ENCODE measurements at places on chromosomes 5 and 9.

- DNase-seq, result no peak
Observed at GRCh38 chr9:89928106-89928505, 323.3 kb downstream of the GADD45G start.

DNA sequence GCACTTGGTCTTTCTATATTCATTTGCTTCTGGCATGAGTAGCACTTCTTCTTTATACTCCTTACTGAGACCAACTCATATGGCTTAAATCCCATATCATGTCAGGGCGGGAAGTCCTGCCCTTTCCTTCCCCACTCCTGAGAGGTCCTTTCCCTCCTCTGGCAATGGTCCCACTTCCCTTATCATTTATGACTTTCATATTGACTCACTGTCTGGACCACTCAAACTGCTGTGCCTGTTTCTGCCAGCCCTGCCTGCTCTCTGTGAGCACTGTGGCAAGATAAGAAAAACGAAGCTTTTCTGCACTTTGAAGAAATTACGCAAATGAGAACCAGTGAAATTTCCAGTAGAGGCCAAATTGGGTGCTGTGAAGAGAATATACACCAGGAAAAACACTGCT, 58.1 kb downstream of the ZNF474 start:
- DNase-seq, result no peak

DNA sequence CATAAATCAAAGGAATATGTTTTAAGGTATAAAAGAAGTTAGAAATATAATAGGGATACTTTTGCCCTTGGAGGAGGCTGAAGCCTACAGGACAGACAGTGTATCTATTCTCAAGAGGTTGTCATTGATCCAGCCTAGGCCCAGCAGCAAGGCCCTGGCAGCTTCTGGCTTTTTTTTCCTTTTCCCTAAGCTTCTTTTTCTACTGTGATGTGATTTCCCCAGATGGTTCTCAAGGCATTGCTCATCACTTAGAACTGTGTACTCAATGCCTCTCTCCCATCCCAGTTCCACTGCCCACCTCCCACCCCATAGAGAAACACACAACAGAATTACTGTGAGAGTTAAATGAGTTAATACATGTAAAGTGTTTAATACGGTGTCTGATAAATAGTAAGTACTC, 88.6 kb downstream of the SLC44A1 start:
- no peak for DNase-seq

DNA sequence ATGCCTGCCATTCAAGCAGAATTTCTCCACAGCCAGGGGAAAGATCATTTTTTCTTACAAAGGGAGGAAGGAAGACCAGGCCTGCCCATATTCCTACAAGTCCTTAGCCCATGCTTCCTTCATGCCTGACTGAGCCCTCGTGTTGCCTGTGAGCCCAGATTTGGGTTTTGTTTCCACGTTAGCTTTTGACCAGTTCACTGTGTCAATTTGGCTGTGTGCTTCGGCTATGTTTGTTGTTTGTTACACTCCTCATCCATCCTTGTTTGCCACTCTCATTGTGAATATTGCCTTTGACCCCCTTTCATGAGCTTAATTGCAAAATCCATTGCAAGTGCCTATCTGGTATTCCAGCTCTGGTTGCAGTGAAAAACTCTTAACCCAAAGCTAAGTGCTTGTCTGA, 84.7 kb upstream of the RIOK2 start:
- DNase-seq, result no peak

DNA sequence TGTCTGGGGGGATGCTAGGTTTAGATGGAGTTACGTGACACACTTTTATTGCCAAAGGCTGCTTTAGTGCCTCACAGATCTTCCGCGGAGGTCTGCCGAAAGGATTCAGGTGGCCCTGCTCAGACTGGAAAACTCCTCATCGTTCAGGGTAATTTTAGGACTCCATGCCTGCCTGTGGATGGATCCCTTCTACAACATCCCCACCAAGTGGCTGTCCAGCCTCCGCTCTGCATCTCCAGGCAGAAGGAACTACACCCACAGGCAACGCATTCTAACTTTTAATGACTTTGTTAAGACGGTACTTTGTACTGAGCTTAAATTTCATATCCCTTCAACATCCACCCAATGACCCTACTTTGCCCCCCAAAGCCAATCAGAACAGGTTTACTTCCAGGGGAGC, 29.4 kb downstream of the ATPSCKMT start:
- no peak for DNase-seq

GRCh38 chr9:35956651-35957050, 1.3 kb downstream of the OR2S2 start:
- DNase-seq, result no peak

GRCh38 chr9:129853614-129854013, 18.4 kb downstream of the USP20 start:
- no peak for DNase-seq

- no peak for DNase-seq
Observed at GRCh38 chr9:18720691-18721090, 246.7 kb downstream of the ADAMTSL1 start.

DNA sequence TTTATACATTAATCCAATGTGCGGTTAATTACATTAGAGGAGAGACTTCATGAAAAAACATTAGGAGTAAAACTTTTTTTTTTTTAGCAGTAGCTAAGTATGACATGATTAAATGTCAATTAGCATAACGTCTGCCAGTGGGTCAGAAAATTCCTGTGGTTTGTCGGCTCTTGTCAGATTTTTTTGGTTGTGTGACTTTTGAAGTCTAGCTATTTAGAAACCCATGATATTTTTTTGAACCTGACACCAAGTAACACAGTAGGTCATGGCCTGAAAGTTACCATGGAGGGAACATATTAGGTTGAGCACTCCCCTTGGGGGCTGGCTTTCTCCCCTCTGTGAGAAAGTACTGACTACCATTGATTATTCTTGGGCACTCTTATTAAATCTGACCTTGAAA, 84.8 kb upstream of the ALDH1A1 start:
- DNase-seq, result no peak

GRCh38 chr5:174529925-174530681, 194.3 kb upstream of the MSX2 start:
- DNase-seq, result no peak

DNA sequence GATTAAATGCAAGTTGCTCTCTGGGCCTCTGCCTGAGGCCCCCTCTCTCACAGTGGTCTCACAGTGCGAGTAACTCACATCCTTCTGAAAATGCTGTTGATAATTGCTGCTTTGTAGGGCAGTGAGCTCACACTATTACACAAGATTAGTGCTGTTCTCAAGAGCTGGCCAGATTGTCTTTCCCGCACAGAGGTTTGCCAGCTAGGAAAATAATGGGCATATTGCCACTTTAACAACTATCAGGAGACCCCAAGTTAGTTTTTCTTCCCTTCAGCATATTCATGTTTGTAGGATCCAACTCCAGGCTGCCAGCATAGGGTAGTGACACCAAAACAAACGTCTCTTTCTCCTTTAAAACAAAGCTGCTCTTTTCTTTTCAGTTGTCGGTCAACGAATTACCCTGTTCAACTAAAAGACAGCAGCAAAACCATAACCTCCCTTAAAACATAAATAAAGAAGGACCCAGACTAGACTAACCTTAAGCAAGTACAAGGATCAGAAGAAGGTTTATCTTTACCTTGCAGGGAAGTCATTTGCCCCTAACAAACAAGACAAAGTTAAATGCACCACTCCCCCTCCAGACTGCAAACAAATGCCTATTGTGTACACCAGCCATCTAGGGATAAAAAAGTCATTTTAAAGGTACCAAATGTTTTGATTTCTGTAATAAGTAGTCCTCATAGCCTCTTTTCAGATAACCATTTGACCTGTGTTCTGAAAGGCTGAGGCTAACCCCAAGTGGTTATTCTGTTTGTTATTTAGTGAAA, 91.4 kb downstream of the VCAN start:
- DNase-seq, result no peak

DNA sequence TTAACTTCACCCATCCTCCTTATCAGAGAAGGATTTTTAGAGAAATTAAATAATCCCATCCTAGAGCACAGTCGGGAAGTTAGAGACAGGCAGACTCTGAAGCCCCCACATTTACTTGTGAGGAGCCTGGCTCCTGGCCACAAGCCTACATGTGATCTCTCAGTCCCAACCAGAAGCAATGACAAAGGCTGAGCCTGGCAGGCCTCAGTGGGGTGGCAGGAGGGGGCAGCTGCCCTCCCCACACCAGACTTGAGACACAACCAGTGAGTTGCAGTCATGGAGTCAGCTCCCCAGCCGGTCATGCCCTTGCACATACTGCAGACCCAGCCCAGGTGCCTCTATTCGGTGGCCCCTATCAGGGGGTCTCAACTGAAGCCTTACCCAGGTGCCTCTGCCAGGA, 11.0 kb downstream of the NAIF1 start:
- no peak for DNase-seq

DNA sequence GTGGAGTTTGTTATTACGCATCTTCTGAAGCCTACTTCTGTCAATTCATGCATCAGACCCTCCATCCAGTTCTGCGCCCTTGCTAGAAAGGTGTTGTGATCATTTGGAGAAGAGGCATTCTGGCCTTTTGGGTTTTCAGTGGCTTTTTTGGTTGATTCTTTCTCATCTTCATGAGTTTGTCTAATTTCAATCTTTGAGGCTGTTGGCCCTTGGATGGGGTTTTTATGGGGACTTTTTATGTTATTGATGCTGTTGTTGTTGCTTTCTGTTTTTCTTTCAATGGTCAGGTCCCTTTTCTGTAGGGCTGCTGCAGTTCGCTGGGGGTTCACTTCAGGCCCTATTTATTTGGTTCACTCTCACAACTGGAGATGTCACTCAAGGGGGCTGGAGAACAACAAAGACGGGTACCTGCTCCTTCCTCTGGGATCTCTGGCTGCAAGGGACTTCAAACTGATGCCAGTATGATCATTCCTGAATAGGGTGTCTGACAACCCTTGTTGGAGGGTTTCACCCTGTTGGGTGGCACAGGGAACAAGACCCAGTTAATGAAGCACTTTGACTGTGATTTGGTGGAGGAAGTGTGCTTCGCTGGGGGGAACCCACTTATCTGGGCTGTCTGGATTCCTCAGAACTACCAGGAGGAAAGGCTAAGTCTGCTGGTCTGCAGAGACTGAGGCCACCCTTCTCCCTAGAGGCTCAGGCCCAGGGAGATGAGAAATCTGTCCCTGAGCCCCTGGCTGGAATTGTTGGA, 226.7 kb upstream of the PTGER4 start:
- DNase-seq, result no peak

GRCh38 chr5:17058438-17058837, 122.3 kb upstream of the MYO10 start:
- peak; percentile 19 for DNase-seq

DNA sequence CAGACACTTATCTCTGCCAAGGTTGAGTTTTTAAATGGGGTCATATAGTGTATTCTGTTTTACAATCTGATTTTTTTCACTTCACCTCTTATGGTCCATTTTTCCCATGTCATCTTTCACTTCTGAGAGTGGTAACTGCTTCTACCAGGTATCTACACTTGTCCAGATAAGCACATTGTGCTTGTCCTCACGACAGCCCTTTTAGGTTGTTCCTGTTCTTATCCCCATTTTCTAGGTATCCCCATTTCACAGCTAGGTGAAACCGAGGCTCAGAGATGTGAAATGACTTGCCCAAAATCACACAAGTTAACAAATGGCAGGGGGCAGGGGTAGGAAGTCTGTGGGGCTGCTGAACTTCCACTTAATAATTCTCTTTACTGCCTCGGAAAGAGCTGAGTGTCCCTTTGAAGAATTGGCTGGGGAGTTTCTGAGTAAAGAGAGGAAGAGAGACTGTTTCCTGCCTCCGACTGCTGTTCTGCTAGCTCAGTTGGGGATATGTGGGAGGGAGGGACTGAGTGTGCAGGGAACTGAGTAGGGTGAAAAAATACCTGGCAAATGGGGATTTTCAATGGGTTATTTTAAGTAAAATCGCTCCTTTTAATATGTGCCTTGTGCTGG, 255.4 kb downstream of the GRIA1 start:
- DNase-seq, result no peak

DNA sequence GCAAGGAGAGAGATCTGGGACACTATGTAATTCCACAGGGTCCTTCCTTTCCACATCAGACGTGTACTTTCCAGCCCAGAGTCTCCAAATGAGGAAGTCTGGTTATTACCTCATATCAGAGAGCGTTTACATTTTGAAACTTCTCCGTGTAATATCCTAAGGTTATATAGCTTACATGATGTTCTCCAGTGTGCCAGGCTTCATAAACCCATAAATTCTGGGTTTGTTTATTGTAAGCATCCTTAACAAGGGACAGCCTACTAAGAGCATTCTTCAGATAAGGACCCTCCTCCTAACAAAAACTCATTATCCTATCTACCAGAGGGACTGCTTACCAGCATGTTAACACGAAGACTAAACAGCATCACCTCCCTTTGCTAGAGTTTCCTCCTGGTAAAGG, 17.9 kb downstream of the SRFBP1 start:
- DNase-seq, result peak; percentile 52

DNA sequence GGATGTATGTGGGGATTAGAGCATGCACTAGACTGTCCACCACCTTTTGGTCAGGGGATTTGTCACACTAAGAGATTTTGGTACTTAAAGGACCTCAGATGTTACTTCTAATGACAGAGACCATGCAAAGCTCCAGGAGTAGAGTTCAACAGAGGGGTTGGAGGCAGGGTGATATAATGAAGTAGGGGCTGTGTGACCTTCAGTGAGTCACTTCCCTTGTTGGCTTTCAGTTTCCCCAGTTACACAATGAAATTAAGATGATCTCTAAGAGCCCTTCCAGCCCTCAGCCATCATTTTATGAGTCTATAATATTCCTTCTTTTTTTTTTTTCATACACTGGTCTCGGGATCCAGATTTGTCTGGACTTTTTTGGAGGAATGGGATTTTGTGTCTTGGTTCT, 26.8 kb downstream of the GLRA1 start:
- no peak for DNase-seq

- no peak for DNase-seq
Observed at GRCh38 chr9:68706363-68707201, 1.5 kb downstream of the PIP5K1B start.

DNA sequence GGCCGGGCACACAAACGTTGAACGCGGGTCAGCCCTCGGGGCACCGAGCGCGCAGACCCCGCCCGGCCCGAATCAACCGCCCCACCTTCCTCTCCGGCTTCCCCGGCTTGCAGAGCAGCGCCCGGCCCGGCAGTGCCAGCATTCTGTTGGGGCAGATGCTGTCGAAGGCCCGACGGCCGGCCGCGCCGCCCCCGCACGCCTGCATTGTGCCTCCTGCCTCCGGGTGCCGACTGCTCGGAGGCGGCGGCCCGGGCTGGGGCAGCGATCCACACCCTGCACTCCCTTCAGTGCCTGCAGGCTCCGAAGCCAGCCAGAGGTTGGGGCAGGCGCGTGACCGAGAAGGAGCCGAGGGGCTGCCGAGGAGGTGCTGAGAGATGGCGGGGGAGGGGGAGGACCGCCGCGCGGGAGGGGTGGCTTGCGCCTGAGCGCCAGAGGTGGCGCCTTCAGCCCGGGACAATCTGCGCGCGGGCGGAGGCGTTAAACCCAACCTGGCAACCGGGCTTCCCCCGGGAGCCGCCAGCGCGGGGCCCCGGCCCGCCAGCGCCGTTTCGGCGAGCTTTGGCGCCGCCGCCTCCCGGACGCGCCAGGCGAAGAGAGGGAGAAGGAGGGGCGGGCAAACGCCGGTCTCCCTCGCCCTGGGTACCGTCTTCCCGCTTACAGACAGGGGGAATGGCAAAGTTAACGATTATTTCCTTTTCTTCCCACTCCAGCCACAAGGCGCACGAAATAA, at the start of gene MCIDAS:
Gene MCIDAS (minus strand): TSS at position 382 of the 730 bp plus-strand sequence. CDS start 177 bp downstream, at position 205.
- DNase-seq, result no peak

- DNase-seq, result no peak
Observed at GRCh38 chr5:84623019-84623418, 238.3 kb upstream of the EDIL3 start.

- no peak for DNase-seq
Observed at GRCh38 chr5:115778417-115778816, 38.0 kb downstream of the CDO1 start.
